ENCODE measurements at places on chromosomes 5 and 9.

- no peak for DNase-seq
These were observed 14.2 kb downstream of the SPATA31E1 start for GRCh38 chr9:87896891-87897290.

DNA sequence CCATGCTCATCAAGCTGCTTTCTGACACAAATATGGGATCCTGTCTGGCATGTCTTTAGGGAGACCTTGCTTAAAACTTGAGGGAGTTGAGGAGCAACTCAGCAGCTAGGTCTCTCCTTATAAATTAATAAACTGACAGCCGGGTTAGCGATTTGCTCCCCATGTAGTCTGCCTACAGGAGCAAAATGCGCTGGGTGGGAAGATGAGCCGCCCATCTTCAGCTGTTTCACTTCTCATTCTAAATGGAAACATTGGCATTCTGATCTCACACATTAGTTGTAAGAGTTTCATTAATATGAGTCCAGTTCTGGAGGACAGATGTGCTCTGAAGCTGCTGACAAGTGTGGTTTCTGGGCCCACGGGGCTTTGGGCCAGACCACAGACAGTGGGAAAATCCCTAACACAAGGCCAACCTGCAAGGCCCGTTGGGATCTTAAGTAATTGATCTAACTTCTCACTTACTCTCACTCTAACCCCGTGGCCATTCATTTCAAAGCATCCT lies 197.0 kb downstream of the MCTP1 start:
- no peak for DNase-seq

- DNase-seq: no peak
These were observed 58.8 kb downstream of the SLC1A1 start for GRCh38 chr9:4548811-4549725.

GRCh38 chr5:151150471-151151262 lies 6.9 kb downstream of the ANXA6 start:
- no peak for DNase-seq

- DNase-seq: no peak
These were observed 12.3 kb downstream of the GNE start for GRCh38 chr9:36245906-36246305.

DNA sequence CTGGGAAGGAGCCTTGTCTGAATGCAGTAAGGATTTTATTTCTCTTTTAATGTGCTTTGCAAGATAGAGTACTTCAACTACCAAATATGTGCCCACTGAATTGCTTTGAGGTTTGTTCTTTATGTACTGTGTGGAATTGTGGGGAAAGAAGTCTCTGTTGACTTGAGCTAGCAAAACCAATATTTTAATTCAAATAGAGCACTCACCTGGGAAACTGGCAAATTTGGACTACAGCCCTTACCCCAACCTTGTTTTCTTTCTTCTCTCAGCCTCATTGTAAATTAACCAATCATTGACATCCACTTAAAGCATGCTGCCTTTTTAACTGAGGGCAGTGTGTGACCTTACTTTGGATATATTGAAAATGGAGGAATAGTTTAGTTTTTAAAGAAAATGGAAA lies 409.0 kb downstream of the SPATA31D1 start:
- no peak for DNase-seq

Measured in suprapubic skin (tissue), 4 donors.